ENCODE measurements at places on chromosomes 6 and 20. TPM values are rescaled to one million over a fixed set of nuclear protein-coding genes. Genes with fewer than 3 reads are reported as not detected.

The EBF4 gene
- total RNA-seq, result 5.9 TPM

DNA sequence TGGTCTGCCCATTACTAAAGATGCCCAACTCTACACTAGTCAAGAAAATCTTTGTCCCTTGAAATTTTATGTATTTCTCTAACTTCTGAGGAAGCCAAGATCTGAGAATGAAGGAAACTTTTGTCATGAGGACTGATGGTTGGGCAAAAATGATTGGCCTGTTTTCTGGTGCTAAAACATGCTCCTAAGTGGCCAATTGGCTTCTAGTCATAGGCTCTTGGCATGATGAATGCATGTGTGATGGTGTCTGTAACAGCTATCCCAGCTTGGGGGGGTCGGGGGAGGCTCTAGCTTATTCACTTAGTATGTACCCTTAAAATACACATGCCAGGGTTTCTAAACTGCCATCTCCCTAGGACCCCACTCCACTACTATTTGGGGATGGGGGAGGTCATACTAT lies 228.6 kb downstream of the ZNF217 start:
- no peaks in the 10 kb centered on the region for H3K4me1 ChIP-seq
- H3K27me3 ChIP-seq, result no peaks in the 10 kb centered on the region

The DUSP15 gene
- total RNA-seq, result not detected

The DNPH1 gene
- total RNA-seq, result 57.9 TPM

GRCh38 chr6:98583506-98583905 lies 250.9 kb upstream of the POU3F2 start:
- no peak overlapping the region for H3K4me3 ChIP-seq
- H3K27ac ChIP-seq, result no peak overlapping the region
- H3K4me1 ChIP-seq, result no peaks in the 10 kb centered on the region

The SLC22A7 gene
- not detected for total RNA-seq

DNA sequence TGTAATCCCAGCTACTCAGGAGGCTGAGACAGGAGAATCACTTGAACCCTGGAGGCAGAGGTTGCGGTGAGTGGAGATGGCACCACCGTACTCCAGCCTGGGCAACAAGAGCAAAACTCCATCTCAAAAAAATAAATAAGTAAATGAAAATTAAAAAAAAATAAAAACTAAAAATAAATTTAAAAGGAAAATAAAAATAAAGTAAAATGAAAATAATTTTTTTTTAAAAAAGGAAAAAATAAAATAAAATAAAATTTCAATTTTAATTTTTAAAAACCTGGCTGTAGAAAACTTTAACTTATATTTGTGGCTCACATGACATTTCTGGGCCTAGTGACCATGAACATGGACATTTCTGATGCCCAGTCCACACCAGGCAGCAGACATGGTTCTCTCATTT lies 16.1 kb downstream of the HCK start:
- H3K36me3 ChIP-seq, result no peaks in the 10 kb centered on the region
- H3K4me1 ChIP-seq, result no peaks in the 10 kb centered on the region
- no peak overlapping the region for H3K4me3 ChIP-seq
- no peak overlapping the region for H3K27ac ChIP-seq

The CTSZ gene
- total RNA-seq, result 34.8 TPM
